Suppressor macrophage treated with lipopolysaccharide for 4 hours (primary cell): ENCODE measurements at places on chromosomes 2 and 18.
A peak's percentile ranks its signal among the peaks of the same experiment; 100 is the strongest.

- DNase-seq, result no peak
Measured at GRCh38 chr18:50014606-50015005, 180.3 kb downstream of the MYO5B start.

DNA sequence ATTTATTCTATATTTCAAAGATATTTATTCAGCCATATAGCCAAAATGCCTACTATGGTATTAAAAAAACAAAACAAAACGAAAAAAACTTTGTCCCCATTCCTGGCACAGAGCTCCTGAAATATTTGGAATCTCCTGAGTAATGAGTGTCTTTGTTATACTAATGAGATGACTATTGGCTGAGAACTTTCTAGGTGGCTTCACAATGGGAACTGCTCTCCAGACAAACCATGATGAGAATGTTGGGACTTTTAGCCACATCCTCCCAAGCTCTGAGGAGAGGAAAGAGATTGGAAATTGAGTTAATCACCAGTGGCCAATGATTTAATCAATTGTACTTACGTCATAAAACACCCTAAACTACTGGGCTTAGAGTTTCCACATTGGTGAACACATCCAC lies 631.8 kb upstream of the SETBP1 start:
- DNase-seq, result no peak

- no peak for DNase-seq
Measured at GRCh38 chr18:22031611-22032010, 137.8 kb upstream of the GATA6 start.

GRCh38 chr2:3470166-3470651 lies 49.1 kb downstream of the ADI1 start:
- no peak for DNase-seq

DNA sequence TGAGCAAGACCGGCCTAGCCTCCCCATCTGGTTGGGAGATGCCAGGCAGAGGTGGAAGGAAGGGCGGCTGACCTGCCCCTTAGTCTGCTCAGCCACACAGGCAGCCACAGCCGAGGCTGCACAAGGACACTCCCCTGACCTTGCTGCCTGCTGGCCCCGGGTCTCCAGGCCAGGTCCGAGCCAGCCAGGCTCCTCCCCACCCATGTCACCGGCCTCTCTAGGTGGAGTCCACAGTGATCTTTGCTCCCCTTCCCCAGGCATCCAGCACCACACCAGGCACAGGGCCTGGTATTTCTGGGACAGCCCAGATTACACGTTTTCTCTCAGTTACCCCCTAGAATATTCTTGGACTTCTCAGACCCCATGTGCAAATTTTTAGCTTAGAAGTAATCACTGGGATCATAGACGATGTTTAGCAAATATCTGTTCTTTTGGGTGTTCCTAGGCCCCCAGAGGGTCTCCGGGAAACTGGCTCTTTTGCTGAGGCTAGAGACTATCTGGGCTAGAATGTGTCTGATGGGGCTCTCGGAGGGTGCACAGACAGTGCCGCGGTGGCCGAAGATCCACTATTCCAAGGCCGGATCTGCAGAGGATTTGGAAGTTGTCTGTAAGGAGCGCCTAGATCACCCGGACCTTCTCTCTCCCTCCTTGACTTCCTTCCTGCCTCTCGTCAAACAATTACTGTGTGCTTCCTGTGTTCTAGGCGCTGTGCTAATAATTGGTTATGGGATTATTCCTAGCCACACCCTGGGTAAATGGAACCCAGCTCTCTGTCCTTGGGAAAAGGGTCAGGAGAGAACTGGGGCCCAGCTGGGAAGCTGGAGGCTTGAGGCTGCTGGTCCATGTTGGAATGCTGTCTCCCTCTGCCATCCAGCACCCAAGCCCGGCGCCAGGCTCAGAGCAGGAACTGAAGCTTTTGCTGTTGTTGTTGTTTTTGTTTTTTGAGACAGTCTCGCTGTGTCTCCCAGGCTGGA lies 46.9 kb downstream of the ODC1 start:
- DNase-seq, result no peak

DNA sequence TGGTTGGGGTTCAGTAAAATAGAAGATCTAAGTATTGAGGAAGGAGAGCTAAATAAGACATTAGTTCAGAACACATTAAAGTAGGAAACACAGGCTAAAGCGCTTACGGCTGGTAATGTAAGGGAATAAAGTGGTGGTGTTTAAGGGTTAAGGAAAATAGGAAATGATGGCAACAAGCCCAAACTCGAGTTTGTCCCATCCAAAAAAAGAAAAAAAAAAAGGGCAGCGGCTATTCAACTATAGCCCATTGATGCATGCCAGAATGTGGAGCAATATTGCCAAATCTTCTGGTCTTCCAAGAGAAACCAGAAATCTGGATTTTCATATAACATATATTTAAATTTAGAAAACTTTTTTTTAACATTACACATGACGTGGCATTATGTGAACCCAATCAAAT lies 161.0 kb downstream of the ARHGAP15 start:
- no peak for DNase-seq

GRCh38 chr2:197498937-197499593 lies 575 bp downstream of the HSPD1 start:
- peak; percentile 64 for DNase-seq
